ENCODE measurements at places on chromosomes 7 and 10.

DNA sequence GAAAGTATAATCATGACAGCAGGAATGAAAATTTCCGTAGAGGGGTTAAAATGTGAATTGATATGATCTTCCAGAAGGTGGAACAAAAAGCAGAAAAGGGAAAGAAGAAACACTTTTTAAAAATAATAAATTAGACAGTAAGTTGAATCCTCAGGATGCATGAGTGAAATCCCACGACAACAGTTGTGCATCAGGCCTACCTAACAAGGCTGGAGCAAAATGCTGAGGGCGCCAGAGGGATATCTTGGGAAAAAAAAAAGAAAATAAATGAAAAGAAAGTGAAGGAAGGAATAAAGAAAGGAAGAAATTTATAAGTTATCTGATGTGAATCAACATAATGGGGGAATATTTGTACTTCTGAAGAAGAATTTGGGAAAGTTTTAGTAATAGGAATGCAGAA, 13.0 kb upstream of the HUS1 start:
- no peak for DNase-seq

DNA sequence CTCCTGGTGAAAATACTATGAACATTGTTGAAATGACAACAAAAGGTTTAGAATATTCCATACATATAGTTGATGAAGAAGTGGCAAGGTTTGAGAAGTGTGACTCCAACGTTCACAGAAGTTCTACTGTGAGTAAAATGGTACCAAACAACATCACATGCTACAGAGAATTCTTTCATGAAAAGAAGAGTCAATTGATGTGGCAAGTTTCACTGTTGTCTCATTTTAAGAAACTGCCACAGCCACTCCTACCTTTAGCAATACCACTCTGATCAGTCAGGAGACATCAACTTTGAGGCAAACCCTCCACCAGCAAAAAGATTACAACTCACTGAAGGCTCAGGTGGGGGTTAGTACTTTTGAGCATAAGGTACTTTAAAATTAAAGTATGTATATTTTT, 693.3 kb downstream of the GRID1 start:
- no peak for DNase-seq

GRCh38 chr7:155097338-155097737, 27.2 kb downstream of the HTR5A start:
- no peak for DNase-seq

GRCh38 chr10:70932392-70933196, 44.2 kb upstream of the PCBD1 start:
- DNase-seq = no peak

GRCh38 chr7:108138911-108139310, 8.8 kb upstream of the LAMB4 start:
- no peak for DNase-seq

DNA sequence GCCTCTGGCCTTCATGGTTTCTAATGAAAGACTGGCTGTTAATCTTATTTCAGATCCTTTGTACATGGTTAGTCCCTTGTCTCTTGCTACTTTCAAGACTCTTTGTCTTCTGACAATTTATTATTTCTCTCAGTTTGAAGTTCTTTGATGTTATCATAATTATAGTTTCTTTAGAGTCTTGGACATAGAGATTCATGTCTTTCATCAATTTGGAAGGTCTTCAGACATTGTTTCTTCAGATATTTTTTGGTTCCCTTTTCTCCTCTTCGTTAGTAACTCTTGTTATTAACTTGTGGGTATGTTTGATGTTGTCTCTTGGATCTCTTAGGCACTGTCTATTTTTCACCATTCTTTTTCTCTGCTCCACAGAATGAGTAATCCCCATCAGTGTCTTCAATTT, 8.7 kb downstream of the ZNF37A start:
- no peak for DNase-seq

DNA sequence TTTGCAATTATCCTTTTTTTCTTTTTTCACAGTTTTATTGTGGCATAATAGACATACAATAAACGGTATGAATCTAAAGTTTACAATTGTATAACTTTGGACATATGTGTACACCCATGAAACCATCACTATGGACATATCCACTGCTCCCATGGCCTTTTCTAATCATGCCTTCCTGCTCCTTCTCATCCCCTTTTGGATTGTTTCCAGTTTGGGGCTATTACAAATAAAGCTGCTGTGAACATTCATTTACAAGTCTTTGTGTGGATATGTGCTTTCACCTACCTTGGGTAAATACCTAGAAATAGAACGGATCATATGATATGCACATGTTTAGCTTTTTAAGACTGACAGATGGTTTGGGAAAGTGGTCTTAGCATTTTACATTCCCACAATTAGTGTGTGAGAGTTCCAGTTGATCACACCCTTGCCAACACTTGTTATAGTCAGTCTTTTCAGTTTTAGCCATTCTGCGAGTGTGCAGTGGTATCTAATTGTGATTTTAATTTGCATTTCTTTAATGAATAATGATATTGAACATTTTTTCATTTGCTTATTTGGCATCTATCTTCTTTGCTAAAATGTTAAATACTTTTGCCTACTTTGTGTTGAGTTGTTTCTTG, 120.9 kb upstream of the KAT6B start:
- DNase-seq = no peak

DNA sequence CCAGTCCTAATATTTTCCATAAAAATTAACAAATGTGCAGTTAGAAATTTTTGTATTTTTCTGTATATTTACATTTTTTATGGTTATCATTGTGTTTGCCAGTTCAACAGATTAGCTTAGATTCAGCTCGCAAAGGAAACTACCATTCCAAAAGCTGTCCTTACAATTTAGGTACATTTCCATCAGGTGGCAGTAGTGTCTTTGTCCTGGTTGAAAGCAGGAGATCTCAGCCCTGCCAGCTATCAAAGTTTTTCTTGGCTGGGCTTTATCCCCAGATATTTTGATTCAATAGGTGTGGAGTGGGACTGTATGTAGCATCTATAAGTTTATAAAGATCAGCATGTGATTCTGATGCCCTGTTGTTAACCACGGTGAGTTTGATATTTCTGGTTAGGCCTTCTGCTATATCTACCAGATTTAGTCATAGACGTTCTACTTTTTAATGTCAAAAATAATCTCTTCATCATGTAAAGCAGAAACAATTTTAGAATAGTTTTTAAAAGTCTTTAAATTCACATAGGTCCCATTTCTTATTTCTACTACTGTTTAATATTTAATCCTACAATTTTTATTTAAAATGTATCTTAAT, 15.5 kb upstream of the ICA1 start:
- DNase-seq = no peak
